ENCODE measurements at places on chromosomes 1 and 21.

DNA sequence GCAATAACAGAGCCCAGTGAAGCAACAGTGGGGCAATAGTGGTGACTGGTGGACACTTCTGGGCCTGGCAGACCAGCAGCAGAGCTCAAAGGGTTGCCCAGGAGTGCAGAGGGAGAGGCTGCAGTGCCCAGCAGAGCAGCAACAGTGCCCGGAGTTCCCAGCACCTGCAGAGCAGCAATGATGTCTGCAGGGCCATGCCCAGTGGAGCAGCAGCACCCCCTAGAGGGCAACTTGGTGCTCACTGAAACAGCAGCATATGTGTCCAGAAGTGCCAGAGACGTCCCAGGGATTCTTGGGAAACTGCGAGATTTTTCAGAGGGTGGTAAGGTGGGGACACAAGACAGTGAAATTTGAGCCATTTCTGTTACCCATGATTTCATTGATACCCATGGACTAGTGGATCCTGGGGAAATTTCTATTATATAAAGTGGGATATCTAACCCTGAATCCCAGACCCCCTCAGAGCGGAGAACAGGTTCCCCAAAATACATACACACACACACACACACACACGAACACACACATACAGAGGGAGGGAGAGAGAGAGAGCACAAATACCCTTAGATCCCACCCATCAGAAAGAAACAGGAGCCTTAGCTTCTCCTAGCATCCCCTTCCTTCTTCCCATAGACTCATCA lies 156.9 kb upstream of the GJB5 start:
- DNase-seq: peak; percentile 9

- no peak for DNase-seq
Observed at GRCh38 chr1:112954017-112954650, 1.9 kb downstream of the SLC16A1 start.

DNA sequence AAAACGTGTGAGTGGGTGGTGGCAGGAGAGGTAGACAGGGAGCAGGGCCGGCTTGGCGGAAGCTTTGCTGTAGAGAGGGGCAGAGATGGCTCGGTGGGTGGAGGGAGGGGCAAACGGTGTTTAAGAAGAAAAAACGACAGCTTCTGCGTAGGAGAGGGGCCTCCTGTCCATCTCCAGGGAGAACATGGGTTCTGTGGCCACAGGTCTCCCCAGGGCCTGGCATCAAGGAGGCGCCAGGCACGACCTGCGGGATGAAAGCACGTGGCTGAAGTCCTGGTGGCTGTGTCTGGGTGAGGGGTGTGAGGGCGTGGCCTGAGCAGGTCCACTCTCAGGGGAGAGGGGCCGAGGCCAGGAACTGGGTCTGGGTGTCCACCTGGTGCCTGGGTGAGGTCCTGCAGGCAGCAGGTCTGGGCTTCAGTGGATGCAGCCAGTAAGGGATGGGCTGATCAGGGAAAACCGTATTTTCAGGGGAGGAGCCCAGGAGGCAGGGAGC lies 940 bp upstream of the PRKCZ start:
- no peak for DNase-seq

GRCh38 chr1:12598974-12599373 lies 19.0 kb downstream of the DHRS3 start:
- no peak for DNase-seq

- no peak for DNase-seq
Observed at GRCh38 chr1:2399890-2400575, 8.4 kb downstream of the RER1 start.

- no peak for DNase-seq
Observed at GRCh38 chr1:117605164-117605773, 579 bp upstream of the TENT5C start.

GRCh38 chr1:113452921-113453770 lies 62.8 kb downstream of the MAGI3 start:
- DNase-seq: no peak

- no peak for DNase-seq
Observed at GRCh38 chr1:221801773-221802516, 60.1 kb upstream of the DUSP10 start.

GRCh38 chr1:25945761-25946160 lies 39.5 kb upstream of the STMN1 start:
- no peak for DNase-seq

DNA sequence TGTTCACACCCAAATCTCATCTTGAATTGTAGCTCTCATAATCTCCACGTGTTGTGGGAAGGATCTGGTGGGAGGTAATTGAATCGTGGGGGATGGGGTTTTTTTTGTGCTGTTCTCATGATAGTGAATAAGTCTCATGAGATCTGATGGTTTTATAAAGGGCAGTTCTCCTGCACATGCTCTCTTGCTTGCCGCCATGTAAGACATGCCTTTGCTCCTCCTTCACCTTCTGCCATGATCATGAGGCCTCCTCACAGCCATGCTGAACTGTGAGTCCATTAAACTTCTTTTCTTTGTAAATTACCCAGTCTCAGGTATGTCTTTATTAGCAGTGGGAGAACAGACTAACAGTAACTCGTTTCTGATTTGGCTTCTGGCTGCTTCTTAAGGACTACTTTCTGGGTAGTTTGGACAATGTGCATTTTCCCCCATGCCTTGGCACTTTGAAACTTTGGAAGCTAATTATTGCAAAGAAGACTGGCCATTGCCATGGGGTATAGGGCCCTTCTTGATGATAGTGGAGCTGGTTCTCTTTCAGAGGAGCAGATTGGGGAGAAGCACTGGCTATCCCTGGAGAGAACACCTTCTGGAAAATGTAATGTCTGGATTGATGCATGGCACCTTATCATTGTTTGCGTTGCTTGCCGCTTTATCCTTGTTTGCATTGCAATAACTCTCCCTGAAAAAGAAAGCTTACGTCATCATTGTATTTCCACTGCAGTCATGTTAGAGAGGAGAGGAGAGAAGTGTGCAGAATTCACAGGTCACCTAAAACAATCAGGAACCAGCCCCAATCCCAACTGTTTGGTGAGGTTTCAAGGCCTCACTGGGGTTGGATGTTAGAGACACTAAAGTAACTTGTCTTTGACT lies 5.9 kb downstream of the CNIH3 start:
- DNase-seq: no peak

DNA sequence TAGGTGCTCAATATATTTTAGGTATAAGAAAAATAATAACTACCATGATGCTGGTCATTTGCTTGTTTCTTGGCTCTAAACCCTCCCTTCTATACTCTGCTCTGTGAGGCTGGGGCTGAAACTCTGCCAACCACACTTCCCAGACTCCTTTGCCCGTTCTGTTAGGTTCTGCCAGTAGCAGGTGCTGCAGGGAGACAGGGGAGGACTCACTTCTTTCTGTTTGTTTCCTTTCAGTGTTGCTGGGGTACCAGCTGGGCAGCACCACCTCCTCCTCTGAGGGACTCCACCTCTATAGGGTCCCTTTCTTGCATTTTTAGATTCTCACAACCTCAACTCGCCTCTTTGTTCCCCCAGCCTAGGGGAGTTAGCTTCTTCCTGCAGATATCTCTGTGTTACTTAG lies 17.0 kb upstream of the SH2D2A start:
- DNase-seq: no peak

DNA sequence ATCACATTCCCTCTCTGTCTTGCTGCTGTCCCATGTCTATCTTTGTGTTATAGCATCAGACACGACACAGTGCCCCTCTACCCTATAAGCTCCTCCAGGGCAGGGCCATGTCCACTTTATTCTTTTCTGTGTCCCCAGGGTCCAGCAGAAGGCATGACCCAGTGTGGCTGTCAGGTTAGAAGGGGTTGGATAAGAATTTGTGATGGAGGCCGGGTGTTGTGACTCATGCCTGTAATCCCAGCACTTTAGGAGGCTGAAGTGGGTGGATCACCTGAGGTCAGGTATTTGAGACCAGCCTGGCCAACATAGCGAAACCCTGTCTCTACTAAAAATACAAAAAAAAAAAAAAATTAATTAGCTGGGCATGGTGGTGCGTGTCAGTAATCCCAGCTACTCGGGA lies 26.3 kb upstream of the RNF19B start:
- DNase-seq: no peak

- no peak for DNase-seq
Observed at GRCh38 chr21:34994766-34995631, 54.1 kb downstream of the RUNX1 start.

- no peak for DNase-seq
Observed at GRCh38 chr1:97262842-97263241, 541.3 kb downstream of the PTBP2 start.

GRCh38 chr1:12469990-12470389 lies 148.0 kb downstream of the DHRS3 start:
- DNase-seq: no peak

- DNase-seq: no peak
Observed at GRCh38 chr1:10103193-10103592, 70.4 kb downstream of the UBE4B start.

DNA sequence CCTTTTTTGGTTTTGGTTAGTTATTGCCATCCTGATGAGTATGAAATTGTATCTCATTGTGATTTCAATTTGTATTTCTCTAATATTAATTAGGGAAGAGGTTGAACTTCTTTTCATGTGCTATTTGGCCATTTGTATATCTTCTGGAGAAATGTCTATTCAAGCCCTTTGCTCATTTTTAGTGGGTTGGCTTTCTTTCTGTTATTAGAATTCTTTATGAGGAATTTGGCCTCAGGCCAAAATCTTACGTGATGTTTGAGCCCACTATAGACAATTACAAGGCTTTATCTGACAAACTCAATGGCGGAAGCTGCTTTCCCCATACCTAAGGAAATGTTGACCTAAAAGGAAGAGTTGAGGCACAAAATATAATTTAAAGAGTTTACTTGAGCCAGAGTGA lies 32.9 kb downstream of the IVNS1ABP start:
- DNase-seq: no peak

GRCh38 chr1:22747021-22747734 lies 36.5 kb downstream of the EPHB2 start:
- no peak for DNase-seq

DNA sequence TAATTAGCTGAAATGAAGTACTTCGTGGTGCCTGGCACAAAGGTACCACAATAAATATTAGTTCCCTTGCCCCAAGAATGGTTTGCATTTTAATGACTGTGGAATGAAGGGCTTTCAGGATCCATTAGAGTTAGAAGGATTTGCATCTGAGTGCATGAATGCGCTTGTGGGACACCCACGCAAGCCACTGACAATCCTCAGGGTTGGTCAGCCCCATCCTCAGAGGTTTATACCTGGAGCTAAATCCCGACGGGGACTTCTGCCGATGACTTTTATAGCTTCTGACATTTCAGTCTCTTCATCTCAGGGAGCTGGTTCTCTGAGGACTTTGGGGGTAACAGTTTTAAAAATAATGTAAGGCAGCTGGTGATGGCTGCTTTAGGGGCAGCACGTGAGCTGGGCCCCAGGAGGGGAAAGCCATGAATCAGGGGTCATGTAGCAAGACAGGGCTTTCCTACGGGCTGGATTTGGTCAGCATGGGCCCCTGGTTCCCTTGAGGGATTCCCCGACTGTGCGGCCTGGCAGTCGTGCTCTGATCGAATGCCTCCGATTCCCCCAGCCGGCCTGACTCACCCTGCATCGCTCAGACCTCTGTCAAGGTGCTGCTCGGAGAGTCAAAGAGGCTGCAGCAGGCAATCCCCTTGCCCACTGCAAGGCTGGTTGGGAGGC lies 20.8 kb upstream of the IL10 start:
- no peak for DNase-seq

DNA sequence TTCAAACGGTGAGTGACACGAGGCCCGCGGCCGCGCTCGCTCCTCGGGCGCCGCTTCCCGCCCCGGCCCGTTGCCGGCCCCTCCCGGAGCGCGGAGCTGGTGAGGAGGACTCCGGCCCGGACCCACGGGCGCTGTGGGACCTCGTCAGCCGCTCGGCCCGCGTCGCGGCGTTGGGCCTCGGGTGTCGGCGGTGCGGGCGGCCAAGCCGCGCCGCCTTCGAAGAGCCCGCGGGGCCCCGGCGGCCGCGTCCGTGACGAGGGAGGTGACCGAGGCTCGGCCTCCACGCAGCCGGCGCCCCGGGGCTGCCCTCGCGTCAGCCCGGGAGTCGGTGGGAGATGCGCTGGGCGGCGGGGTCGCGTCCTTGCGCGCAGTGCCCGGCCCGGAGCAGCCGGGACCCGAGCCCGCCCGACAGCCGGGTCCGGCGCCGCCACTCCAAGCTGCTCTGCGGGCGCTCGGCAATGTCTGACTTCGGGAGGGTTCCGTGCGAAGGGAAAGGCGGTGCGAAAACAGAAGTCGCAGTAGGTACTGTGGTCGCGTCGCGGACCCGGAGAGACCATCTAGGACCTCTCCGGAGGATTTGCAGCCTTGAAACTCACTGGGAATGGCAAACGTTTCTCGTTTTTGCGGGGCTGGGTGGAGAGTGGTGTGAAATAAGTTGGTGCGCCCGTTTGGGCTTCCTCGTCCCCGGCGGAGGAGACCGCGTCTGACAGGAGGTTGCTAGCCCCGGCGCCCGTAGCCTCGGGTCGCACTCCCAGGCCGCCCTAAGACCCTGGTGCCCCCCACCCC lies 829 bp downstream of the SPEN start:
- no peak for DNase-seq

DNA sequence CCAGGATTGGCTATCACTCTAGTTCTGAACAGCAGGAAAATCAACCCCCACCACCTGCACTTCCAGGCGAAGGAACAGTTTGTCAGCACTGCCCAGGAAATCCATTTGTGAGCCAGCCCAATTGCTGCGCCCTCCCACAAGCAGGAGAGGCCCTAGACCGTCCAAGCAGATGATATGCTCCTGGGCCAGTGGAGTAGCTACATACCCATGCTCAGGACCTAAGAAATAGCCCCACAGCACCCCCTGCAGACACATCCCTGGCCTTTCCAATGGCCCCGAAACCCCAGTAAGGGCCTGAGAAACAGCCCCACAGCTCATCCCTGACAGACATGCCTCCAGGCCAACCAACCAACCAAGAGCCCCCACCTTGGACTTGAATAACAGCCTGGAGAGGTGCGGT lies 111.5 kb upstream of the ZC3H11B start:
- no peak for DNase-seq

- no peak for DNase-seq
Observed at GRCh38 chr1:157113106-157113505, 13.5 kb upstream of the ETV3L start.

GRCh38 chr1:46370214-46370633 lies 23.9 kb upstream of the FAAH start:
- DNase-seq: no peak

DNA sequence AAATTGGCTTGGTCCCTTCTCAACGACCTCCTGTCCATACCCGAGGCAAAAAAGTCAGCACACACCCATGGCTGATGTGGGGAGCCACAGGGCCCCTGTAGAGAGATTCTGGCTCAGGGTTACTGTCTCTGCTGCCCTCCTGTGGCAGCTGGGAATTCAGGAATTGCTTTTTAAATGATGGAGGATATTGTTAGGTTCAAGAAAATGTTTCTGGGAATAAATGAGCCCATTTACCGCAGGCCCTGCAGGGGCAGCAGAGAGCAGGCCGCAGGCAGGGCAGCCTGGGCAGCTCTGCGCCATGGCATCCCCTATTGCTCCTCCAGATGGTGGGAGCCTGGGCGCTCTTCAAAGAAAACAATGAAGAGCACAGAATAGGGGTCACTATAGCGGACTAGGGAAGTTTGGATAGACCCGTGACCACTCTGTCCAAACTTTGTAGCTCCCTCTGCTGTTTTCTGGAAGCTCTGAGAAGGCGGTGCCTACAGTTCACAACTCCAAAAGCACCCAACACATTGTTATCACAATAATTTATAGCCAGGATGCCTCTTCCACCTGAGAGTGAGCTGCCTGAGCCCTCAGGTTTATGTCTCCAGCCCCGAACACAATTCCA lies 201.1 kb downstream of the BACH1 start:
- DNase-seq: no peak
